Fibroblast of pulmonary artery (primary cell): ENCODE measurements at places on chromosomes 12 and 14.

DNA sequence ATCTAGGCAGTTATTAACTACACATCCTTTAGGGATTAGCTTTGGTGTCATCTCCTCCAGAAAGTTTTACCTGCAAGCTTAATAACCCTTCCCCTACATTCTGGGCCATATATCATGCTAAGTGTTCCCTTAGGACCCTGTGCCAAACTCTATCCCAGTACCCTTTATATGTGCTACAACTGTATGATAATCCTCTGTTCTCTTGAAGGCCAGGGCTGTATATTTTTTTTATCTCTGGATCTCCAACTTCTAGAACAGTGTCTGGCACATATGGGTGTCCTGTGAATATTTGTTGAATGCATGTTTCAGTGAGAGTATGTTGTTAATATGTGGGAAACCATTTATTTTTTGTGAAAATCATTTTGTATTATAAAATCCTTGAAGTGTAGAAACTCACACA, 106.7 kb downstream of the PPM1A start:
- DNase-seq, result no peak

GRCh38 chr12:67692135-67692534, 43.6 kb downstream of the DYRK2 start:
- no peak for DNase-seq

- DNase-seq, result no peak
Measured at GRCh38 chr12:104222976-104223375, 7.4 kb downstream of the TXNRD1 start.

DNA sequence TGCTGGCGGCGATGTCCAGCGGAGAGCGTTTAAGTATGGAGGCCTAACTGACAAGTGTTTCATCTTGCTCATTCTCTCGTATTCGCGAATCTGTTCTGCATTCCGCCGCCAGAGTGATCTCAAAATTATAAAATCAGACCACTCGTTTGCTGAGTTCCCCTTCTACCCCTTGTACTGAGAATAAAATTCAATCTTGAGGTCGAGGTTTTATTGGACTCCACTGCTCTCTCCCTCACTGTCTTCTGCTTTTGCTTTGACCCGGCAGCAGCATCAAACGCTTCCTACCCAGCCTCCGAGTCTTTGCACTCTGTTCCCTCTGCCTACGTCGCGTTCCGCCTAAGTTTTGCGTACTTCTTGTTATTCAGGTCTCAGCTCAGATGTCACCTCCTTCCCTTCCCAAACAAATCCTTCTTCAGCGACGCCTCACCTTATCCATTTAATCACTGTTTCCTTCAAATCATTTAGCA, 462 bp downstream of the KNTC1 start:
- DNase-seq, result no peak

- DNase-seq, result peak; percentile 42
Measured at GRCh38 chr14:64324895-64325294, 30.7 kb upstream of the ESR2 start.

DNA sequence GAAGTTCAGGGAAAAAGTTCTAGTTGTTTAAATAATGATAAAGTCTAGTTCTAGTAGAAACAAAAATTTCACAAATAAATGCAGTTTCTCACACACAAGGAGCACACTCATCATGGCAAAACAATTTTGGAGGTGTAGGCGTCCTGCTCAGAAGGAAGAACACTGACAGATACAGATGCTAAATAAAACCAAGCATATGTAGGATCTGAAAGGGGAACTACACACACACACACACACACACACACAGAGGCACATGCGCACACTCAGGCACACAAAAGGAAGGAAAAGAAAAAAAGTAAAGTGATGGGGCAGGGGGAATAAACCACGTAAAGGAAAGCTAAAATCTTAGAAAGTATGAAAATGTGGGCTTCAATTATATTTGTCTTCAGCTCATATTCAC, 117.7 kb downstream of the SOX5 start:
- no peak for DNase-seq

DNA sequence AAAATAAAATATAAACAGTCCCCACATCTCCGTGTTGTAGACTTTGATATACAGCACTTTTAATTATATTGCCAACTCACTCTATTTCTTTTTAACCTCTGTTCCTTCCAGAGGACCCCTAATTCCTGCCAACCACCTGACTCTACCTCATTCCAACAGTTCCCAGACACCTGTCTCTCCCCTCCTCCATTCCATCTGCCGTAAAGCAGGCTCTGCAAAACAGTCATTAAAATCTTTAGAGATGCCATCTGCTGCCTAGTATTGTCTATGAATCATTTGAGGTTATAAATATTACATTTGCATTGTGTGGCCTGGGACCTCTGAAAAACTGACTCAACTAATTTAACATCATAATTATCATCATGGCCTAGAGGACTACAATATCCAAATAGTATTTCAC, 148.8 kb upstream of the DCN start:
- no peak for DNase-seq
